ENCODE measurements at places on chromosomes 4 and X.

- DNase-seq = no peak
Measured at GRCh38 chr4:75429208-75429607, 85.0 kb downstream of the RCHY1 start.

- peak; percentile 68 for DNase-seq
Measured at GRCh38 chrX:133926809-133927208, 58.6 kb downstream of the GPC3 start.

DNA sequence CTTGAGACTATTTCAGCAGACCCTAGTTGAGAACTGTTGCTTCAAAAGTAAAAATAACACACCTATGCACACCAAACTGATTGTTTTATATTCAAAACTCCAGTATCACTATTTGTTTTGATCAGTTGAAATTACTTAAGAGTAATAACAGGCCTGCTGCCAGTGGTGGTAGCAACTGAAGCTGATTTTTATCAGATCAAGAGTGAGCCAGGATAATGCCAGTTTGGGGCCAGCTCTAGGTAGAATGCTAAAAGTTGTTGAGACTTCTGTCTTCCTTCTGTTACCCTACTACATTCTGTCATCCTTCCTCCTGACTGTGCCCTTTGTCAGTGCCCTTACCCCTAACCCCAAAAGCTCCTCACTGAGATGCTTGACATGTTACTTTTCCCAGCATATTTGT, 228.7 kb upstream of the SPRY1 start:
- DNase-seq = no peak

DNA sequence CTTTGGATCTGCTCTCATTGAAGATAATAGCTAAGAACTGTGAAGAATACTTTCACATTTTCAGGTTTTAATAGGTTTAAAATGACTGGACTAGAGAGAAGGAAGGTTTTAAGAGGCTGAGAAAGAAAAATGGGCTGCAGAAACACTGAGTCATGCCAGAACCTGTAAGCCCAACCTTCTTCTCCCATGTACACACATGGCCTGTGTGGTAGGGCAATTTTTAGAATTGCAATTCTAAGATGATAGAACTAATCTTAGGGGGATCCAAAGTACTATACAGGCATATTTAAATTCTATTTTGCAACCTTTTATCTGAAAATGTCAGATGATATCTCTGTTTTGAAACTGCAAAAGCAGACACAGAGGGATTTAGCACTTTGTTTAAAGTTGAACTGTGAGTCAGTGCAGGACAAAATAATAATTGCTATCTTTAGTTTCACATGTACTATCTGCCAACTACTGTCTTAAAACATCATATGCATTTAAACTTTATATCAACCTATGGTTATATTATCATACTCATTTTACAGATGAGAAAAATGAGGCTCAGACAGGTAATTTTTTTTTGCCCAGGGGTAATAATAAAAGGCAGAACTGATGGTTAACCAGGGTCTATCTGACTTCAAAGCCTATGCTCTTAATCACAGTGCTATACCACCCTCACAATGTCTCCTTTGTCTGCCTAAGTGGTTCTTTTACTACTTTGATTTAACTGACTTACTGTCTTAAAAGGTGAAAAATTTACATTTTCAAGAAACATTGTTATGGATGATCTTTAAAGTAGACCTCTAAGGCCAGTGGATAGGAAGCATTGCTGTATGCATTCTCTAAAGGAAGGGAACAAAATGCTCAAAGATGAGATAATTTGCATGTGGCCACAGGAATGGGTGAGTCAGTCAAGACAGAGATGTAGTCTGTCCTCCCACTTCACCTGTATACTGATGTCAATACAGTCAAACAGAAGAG, 4.3 kb downstream of the TMPRSS11E start:
- DNase-seq = peak; percentile 4

DNA sequence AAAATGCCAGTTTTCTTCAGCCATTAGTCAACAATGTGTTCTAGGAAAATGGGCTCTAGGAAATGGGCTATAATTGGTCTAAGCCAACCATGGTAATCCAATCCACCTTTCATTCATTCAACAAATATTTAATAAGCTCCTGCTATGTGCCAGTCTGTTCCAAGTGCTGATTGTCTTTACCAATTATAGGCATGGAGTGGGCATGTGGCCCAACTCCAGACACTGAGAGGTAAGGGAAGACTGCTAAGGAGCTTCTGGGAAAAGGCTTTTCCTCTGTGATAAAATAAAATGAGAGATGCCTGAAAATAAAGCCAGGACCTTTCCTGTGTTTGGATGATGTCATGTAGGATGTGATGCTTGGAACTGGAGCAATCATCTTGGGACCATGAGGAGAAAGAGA, 43.3 kb downstream of the HOPX start:
- DNase-seq = no peak

GRCh38 chr4:179415037-179415846, 1973.0 kb upstream of the AGA start:
- DNase-seq = no peak

DNA sequence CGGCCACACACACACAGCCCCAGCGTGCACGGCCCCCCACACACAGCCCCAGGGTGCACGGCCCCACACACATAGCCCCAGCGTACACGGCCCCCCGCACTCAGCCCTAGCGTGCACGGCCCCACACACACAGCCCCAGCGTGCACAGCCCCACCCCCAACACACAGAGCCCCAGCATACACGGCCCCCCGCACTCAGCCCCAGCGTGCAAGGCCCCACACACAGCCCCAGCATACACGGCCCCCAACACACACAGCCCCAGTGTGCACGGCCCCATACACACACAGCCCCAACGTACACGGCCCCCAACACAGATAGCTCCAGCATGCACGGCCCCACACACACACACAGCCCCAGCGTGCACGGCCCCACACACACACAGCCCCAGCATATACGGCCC, 17.6 kb downstream of the GAK start:
- no peak for DNase-seq

- no peak for DNase-seq
Measured at GRCh38 chrX:19906293-19906692, 18.9 kb upstream of the SH3KBP1 start.

GRCh38 chrX:69429339-69430015, 74.6 kb upstream of the NALF2 start:
- DNase-seq = no peak

- peak; percentile 3 for DNase-seq
Measured at GRCh38 chrX:153902385-153902784, 2.1 kb upstream of the AVPR2 start.

GRCh38 chr4:141851246-141851891, 215.0 kb downstream of the IL15 start:
- no peak for DNase-seq
